ENCODE measurements at places on chromosomes 5 and 9. TPM values are rescaled to one million over a fixed set of nuclear protein-coding genes. Genes with fewer than 3 reads are reported as not detected.

The PPIC gene
- total RNA-seq, result 0.21 TPM

The BARHL1 gene
- not detected for total RNA-seq

DNA sequence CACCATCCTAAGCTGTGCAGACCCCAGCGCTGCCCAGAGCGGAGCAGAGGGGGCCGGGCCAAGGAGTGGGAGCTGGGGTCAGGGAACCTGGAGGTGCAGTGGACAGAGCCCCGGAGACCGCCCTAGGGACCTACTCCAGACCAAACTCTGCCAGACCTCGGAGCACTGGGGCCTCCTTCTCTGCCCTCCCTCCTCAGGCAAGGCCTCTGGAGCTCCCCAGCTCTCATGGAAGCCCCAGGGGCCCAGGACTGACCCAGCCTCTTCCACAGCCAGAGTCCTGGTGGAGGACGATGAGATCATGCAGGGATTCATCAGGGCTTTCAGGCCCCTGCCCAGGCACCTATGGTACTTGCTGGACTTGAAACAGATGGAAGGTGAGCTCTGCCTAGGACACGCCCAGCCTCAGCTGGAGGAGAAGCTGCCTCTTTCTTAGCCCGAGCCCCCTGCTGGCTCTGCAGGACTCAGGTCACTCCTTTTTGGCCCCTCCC is 3.6 kb downstream of the PAEP start:
- no peak for DNase-seq

- DNase-seq, result no peak
Measured at GRCh38 chr5:74552101-74552500, 88.4 kb downstream of the ENC1 start.

DNA sequence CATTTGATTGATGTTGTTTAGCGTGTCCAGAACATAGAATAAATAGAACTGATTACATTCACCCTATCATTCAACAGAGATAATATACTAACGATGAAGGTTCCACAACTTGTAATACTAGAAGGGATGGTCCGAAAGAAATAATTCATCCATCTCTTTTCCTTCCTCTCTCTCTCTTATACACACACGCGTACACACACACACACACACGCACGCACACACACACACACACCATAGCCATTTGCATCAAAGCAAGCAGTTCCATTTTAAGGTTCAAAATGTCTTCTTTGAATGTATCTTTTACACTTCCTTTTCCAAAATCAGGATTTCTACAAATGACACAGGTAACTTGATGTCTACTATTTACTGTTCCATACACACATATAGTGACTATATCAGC is 887 bp downstream of the GDA start:
- DNase-seq, result no peak

The PITX1 gene
- 0.77 TPM for total RNA-seq

The THBS4 gene
- total RNA-seq, result 1.1 TPM

The BARX1 gene
- not detected for total RNA-seq

DNA sequence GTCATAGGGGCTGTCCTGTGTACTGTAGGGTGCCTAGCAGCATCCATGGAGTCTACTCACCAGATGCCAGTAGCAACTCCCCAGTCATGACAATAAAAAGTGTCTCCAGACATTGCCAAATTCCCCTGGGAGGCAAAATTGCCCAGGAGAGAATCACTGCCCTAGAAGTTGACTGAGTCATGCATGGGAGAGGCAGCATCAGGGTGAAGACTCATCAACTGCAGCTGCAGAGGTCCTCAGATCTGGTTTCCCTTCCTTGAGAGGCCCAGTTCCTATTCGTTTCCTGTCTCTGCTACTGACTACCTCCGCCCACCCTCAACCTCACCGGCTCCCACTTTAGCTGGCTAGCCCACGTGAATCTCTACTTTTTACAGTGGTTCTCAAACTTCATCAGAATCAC is 88.6 kb upstream of the AGXT2 start:
- DNase-seq, result no peak

GRCh38 chr5:147177125-147177840 is 57.5 kb upstream of the STK32A start:
- DNase-seq, result no peak

- no peak for DNase-seq
Measured at GRCh38 chr9:93265972-93266371, 82.0 kb downstream of the WNK2 start.

The DDX4 gene
- not detected for total RNA-seq

DNA sequence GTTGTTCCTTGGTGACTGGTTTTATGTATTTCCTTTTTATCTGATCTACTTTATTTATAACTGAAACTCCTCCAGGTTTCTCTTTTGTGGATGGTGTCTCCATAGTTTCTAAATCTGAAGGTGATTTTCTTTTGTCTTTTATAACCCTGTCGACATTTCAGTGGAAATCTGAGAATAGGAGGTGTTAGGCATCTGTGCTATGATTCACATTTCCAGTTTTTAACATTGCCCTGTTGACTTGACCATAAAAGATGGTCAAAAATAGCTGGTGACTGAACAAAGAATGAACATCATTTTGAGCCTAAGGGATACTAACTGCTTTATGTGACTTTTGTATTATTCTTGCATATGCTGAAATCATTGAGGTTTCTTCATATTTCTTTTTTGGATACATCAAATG is 190.5 kb downstream of the PCSK1 start:
- DNase-seq, result no peak

DNA sequence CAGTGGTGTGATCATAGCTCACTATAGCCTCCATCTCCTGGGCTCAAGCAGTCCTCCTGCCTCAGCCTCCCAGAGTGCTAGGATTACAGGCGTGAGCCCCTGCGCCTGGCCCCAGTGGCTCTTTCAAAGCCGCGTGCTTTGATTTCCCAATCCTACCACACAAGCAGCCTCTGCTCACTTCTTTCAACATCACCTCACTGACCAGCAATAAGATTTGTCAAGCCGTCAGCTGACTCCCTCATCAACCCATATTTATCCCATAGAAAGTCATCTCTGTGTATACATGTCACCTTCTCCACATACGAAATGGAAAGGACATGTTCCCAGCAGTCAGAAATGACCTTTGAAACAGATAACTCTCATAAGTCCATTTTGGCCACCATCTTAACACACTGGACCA is 26.0 kb downstream of the SLC31A2 start:
- no peak for DNase-seq

The ESM1 gene
- not detected for total RNA-seq
